ENCODE measurements at places on chromosomes 12 and 14. TPM values are rescaled to one million over a fixed set of nuclear protein-coding genes. Genes with fewer than 3 reads are reported as not detected.

FIGNL2 gene
- 0.10 TPM for total RNA-seq

TTC9 gene
- 0.80 TPM for total RNA-seq

ANKLE2 gene
- total RNA-seq, result 59.5 TPM

KRT5 gene
- not detected for total RNA-seq

RDH5 gene
- total RNA-seq, result 2.7 TPM

RBM25 gene
- 35.0 TPM for total RNA-seq

OR6C68 gene
- total RNA-seq, result not detected

SRSF5 gene
- total RNA-seq, result 191 TPM

TOMM20L gene
- not detected for total RNA-seq

C12orf54 gene
- total RNA-seq, result not detected

SLC5A8 gene
- not detected for total RNA-seq

IAPP gene
- total RNA-seq, result not detected

KANSL2 gene
- 55.0 TPM for total RNA-seq

FAM181A gene
- total RNA-seq, result not detected

MUCL1 gene
- total RNA-seq, result not detected

OTOGL gene
- 0.02 TPM for total RNA-seq

SLC39A9 gene
- 74.7 TPM for total RNA-seq

FOXN4 gene
- total RNA-seq, result not detected

CCDC196 gene
- not detected for total RNA-seq

CNTN1 gene
- total RNA-seq, result 0.20 TPM

PPM1H gene
- total RNA-seq, result 3.0 TPM

GALNT6 gene
- total RNA-seq, result 58.9 TPM

PPP4R4 gene
- total RNA-seq, result 2.0 TPM

DNAJC22 gene
- total RNA-seq, result 9.1 TPM

HOXC5 gene
- 0.70 TPM for total RNA-seq

GLT1D1 gene
- total RNA-seq, result not detected

ACSM4 gene
- total RNA-seq, result not detected

LGALS3 gene
- total RNA-seq, result 69.3 TPM

CMKLR1 gene
- 0.21 TPM for total RNA-seq

ACOT4 gene
- not detected for total RNA-seq

JKAMP gene
- total RNA-seq, result 77.1 TPM

Data from HT1080 (cell line).